ENCODE measurements at places on chromosomes 5 and 9. TPM values are rescaled to one million over a fixed set of nuclear protein-coding genes. Genes with fewer than 3 reads are reported as not detected.

Gene CCIN
- total RNA-seq, result under 0.01 TPM

Gene PCDHB10
- total RNA-seq, result 0.44 TPM

Gene FRMD3
- total RNA-seq, result 6.8 TPM

Gene PCDHGB2
- 1.3 TPM for total RNA-seq

Gene LCN9
- total RNA-seq, result not detected

Gene CCNO
- total RNA-seq, result not detected

Gene ARHGEF37
- 16.1 TPM for total RNA-seq

Gene CD274
- total RNA-seq, result 4.4 TPM

Gene SPATA31E1
- total RNA-seq, result not detected

Gene EIF4E1B
- not detected for total RNA-seq

Gene ADRB2
- total RNA-seq, result 9.5 TPM

Gene GRIA1
- not detected for total RNA-seq

Gene TMEM171
- 0.40 TPM for total RNA-seq

Gene KCNV2
- not detected for total RNA-seq

Gene IFNA2
- not detected for total RNA-seq

Gene SLC6A19
- not detected for total RNA-seq

Gene AGXT2
- not detected for total RNA-seq

Gene INSYN2B
- 1.3 TPM for total RNA-seq

Gene C9
- under 0.01 TPM for total RNA-seq

Gene PRDM9
- total RNA-seq, result not detected

Gene PNPLA7
- 0.44 TPM for total RNA-seq

Gene SEMA4D
- 2.0 TPM for total RNA-seq

Gene AMBP
- total RNA-seq, result not detected

Gene CDH6
- not detected for total RNA-seq

Gene SLC4A9
- total RNA-seq, result not detected

Gene SCAMP1
- total RNA-seq, result 47.2 TPM

Gene ZNF618
- total RNA-seq, result 8.1 TPM

Gene LOX
- 29.6 TPM for total RNA-seq

Gene PCDHGA10
- 2.6 TPM for total RNA-seq

Gene ARL10
- total RNA-seq, result 4.8 TPM

Gene KIF4B
- total RNA-seq, result 0.40 TPM

Gene KCTD16
- total RNA-seq, result under 0.01 TPM

Gene FAT2
- not detected for total RNA-seq

Gene C5orf63
- 2.4 TPM for total RNA-seq

Gene GFPT2
- 0.79 TPM for total RNA-seq

Gene DNAH5
- under 0.01 TPM for total RNA-seq

Gene CFAP90
- not detected for total RNA-seq

Gene SIMC1
- 1.5 TPM for total RNA-seq

Gene CCL19
- total RNA-seq, result not detected

Gene ACOT12
- total RNA-seq, result not detected

Gene MRPL50
- total RNA-seq, result 13.3 TPM

Gene FAXDC2
- 15.3 TPM for total RNA-seq

Gene SLCO6A1
- not detected for total RNA-seq

Gene PKD2L2
- not detected for total RNA-seq

Gene PRUNE2
- 8.5 TPM for total RNA-seq
